ENCODE measurements at places on chromosomes 6 and 20.

DNA sequence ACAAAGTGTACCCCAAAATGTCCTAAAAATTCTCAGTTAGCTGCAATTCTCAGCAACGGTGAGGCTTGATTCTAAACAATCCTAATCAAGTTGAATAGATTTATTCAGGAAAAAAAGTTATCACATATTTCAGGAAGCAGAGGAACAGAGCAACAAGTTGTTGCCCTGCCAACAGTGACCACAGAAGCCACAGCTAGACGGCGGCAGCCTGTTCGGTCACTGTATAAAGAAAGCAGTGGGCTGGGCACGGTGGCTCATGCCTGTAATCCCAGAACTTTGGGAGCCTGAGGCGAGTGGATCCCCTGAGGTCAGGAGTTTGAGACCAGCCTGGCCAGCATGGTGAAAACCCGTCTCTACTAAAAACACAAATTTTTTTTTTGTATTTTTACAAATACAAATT is 171.2 kb upstream of the BMP5 start:
- DNase-seq, result no peak

DNA sequence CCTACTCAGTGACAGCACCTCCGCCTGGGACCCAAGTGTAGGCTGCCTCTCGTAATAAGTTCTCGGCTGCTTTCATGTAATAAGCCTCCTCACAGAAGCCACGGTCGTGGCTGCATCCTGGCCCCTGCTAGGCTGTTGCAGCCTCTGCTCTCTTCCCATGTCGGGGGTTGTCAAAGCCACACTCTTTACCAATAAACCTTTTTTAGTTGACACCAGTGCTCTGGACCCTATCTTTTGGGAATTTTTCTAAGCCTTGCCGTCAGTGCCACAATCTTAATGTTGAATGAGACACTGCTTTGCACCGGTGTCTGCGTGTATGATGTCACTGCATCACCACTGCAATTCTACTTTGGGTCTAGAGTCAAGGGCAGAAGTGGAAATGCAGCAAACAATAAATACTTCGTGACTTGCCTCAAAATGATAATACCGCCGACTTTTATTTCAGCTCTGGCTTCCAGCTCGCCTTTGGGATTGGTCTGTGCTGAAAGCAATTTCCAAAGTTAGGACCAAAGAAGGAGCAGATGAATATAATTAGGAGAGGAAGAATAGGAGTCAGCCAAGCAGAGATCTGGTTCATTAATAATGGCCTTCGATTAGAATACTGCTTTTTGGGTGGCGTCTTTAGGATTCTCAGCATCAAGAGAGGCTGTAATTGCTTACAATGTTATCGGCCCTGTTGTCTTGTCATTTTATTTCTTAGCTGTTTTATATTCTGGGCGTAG is 57.6 kb upstream of the CCN6 start:
- DNase-seq, result no peak

DNA sequence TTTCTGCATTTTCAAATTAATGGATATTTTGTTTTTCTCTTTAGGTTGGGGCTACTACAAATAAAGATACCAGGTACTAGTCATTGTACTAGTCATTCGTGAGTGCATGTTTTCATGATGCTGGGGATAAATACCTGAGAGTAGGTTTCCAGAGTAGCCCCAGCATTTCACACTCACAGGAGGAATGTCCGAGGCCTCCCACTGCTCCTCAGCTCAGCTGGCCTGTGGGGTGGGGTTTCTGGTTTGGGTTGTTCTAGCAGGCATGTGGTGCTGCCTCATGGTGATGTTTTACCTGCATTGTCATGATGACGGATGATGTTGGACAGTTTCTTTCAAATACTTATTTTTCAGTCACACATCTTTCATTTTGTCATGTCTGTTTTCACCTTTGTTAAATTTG is 144.5 kb downstream of the SMOC2 start:
- DNase-seq, result no peak

- no peak for DNase-seq
Observed at GRCh38 chr6:2507016-2507415, 243.7 kb downstream of the MYLK4 start.

GRCh38 chr20:18364768-18365167 is 76.4 kb downstream of the ZNF133 start:
- DNase-seq, result no peak

GRCh38 chr6:3566812-3567211 is 110.0 kb upstream of the SLC22A23 start:
- DNase-seq, result peak; percentile 5

GRCh38 chr6:121105461-121105860 is 228.8 kb downstream of the TBC1D32 start:
- no peak for DNase-seq

GRCh38 chr6:29557320-29557719 is 2.2 kb downstream of the UBD start:
- no peak for DNase-seq

DNA sequence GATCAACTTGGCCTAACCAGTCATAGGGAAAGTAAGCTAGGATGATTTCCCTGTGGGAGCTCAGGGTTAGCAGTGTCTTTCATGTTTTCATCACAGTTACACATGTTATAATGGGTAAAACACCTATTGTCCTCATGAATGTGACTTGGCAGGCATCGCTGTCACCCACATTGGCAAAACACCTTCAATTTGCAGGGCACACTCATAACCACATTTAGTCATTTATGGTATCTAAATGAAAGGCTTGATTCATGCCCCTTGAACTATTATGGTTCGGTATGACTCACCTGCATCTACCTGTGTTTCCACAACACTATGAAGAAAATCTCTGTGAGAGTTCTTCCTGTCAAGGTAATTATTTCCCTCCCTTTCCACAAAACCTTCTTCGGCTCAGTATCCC is 49.2 kb downstream of the FRK start:
- DNase-seq, result no peak

GRCh38 chr20:38304845-38305447 is 990 bp downstream of the BPI start:
- DNase-seq, result no peak

- peak; percentile 33 for DNase-seq
Observed at GRCh38 chr6:118580585-118581419, 32.7 kb downstream of the PLN start.

- no peak for DNase-seq
Observed at GRCh38 chr20:13355941-13356486, 134.9 kb downstream of the ISM1 start.

DNA sequence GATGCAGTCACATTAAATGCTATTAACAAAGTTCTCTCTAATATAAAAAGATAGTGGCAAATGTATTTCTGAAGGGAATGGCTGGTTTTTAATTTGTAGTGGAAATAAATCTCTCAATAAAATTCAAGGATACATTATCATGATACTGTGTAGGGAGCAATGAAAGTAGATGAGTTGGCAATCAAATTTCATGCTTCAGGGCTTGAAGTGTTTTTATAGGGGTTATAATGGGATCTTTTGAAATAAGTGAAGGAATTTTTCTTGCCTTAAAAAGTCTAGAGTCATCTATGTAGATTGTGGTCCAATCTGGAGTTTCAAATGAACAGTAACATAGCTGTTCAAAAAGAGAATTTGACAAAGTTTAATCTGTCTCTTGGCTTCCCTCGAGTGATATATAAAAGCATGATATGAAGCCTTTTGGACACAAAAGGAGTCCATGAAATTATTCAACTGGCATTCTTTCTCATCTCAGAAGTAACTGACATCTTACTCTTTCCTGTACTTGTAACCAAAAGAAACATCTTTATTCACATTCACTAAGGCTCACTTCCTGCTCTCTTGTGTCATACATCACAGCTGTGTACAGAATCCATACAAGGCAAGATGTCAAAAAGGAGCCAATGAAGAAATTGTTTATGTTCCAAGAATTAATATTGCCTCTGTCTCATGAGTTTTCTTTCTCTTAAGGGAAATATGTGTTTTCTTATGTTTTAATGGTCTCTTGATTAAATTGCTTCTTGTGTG is 591.0 kb upstream of the GJE1 start:
- no peak for DNase-seq

DNA sequence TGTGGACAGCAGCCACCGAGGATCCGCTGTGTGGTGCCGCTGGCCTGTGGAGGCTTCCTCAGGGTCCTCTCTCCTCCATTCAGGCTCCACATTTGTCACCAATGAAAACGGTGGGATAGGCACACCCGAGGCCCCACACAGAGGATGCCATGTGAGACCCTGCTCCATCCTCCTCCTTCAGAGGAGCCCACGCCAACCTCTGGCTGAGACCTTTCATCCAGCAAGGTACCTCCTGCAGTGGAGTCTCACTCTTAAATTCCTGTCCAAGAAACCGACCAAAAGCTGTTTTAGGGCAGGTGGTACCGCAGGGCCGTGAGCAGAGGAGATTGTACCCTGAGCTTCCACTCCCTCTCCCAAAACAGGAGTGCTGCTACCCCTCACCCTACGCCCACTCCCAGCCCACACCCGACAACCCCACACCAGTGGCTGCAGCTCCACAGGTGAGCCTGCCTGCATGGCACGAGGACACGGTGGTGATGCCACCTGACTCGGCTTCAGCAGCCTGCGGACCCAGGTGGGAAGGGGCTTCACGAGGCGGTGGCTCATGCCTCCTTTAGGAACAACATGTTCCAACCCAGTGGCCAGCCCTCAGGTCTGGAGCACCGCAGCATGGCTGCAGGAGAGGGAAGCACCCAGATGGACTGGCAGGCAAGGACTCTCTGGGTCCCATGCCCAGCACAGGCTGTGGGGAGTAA is 237.6 kb upstream of the AFDN start:
- DNase-seq, result no peak

DNA sequence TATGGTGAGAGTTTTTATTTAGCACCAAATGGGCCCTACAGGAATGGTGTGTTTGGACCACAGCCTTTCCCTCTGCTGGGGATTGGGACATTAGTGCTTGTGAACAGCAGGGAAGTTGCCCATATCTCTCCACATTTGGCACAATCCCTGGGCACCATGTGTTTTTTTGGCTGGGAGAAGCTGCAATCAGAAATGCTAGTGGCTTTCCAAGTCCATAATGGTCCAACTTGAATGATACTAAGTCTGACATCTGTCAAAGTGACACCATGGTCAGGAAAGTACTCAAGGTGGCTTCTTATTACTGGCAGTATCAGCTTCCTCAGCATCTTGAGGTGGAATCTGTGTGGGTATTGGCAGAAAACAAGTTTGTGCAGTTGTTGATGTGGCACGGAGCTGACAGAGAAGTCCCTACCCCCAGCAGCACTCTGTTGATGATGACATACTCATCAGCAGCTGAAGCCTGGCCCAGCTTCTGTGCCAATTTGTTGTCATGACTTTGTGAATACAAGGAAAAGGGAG is 53.0 kb downstream of the SASH1 start:
- DNase-seq, result no peak

DNA sequence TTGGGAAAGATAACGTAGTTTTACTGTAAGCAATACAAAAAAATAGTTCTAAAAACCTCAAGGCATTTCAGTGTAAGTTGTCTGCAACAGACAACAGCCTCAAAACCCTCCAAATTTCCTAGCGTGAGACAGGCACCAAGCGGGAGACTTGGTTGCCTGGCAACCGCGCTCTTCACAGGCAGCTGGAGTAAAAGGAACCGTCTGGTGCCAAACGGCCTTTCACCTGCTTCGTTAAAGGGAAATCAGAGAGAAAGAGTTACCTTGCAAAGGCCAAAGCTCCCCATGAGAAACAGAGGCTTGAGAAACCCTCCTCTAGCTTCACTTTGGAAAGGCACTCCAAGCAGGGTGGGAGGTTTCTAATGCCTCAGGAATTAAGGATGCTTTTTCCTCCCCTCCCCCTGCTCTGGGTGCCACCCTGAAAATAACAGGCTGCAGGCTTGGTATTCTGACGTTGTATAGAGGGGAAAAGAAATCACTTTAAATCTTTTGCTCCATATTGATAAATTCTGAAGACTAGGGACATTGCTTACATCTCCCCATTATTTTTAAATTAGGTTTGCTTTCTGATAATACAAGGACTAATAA is 129.7 kb upstream of the UFL1 start:
- no peak for DNase-seq

- DNase-seq, result no peak
Observed at GRCh38 chr6:20153194-20153593, 59.1 kb downstream of the MBOAT1 start.

DNA sequence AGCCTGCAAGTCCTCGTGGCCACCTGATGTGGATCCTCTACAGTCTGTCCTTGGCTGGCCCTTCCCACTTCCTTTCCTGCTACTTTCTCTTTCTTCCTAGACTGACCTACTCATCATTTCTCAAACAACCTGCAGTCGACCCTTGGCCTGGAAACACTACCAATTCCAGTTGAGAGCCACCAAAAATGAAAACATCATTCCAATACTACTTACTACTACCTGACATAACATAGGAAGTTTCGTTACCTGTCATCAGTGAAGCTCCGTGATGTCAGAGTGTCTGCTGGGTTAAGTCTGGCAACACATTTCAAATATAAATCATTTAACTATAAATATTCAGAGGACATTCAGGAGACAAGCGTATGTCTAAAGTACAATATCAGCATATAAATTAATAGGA is 13.8 kb downstream of the GZF1 start:
- DNase-seq, result no peak

DNA sequence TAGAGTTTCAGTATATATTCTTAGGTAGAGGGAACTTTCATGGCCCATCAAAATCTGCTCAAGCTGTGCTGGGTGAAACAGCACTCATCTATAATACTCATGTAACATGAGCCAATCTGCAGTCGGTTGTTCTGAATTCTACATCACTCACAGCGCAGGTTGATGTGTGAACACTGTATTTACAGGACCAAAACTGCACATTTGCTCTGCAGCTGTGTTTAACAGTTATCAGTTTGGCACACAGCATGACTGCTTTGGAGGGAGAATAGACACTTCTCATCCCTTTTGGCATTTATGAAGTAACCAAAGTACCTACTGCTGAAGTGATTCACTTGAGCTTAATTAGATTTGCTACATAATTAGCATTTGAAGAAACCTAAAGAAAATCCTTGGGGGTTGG is 225.1 kb downstream of the BCKDHB start:
- DNase-seq, result no peak

DNA sequence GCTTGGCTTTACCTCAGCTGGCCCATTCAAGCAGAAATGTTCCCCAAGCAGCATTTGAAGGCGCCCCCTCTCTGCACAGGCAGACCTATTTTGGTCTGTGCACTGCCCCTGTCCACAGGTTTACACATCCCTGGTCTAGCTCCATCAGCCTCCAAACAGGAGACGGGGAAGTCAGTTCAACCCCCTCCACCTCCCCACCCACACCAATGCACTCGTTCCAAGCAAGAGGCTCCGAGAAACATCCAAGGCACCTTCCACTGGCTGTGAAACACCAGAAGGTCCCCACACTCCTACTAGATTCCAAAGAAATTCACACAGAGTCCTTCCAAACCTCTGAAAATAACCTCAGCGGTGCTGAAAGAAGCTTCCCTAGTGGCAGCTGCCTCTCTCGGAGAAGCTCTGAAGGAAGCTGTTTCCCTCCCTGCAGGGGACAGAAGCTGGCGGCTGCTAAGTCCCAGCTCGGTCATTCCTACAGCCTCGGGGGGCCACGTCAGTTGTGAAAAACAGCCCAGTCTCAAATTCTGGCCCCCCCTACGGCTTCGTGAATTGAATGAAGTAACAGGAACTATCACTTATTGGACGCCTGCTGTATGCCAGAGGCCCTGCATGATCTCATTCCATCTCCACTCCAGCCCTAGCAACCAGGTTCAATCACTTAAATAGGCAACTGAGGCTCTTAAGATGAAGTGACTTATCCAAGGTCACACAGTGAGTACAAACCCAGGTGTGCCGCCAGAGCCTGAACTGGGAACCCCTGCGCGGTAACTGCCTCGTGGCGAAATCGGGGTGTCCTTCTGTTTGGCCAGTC is 815 bp downstream of the SPATA2 start:
- no peak for DNase-seq

GRCh38 chr6:26415791-26416190 is 13.7 kb downstream of the BTN3A1 start:
- no peak for DNase-seq

- DNase-seq, result no peak
Observed at GRCh38 chr6:75396005-75396800, 97.4 kb downstream of the FILIP1 start.

All from AG04449 (cell line).